AML-193 (cell line): ENCODE measurements at places on chromosomes 6 and 20.

DNA sequence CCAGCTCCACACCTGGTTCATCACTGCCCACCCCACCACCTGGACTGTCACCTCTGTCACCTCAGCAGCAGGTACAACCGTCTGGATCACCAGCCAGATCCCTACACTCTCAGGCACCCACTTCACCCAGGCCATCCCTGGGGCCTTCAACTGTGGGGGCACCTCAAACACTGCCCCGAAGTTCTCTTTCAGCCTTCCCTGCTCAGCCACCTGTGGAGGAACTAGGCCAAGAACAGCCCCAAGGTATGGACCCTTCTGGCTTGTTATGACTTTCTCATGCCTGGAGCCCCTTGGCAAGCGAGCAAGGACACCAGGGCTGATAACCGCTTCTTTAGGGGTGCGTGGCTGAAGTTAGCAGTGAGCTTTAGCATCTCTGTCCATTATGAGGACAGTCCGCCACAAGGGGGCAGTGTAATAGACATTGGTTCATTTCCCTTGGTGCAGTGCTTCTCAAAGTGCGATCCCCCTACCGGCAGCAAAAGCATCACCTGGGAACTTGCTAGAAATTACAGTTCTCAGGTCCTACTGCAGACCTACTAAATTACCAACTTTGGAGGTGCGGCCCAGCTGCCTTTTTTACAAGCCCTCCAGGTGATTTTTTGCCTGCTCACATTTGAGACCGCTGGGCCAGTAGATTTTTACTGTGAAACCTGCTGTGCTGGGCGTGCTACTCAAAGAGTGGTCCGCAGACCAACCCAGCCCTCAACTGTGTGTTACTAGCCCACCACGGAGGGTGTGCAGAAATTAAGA lies 32.5 kb downstream of the PNPLA1 start:
- peak; percentile 93 for DNase-seq

- peak; percentile 96 for DNase-seq
Measured at GRCh38 chr6:159092631-159093030, 47.8 kb upstream of the TAGAP start.

DNA sequence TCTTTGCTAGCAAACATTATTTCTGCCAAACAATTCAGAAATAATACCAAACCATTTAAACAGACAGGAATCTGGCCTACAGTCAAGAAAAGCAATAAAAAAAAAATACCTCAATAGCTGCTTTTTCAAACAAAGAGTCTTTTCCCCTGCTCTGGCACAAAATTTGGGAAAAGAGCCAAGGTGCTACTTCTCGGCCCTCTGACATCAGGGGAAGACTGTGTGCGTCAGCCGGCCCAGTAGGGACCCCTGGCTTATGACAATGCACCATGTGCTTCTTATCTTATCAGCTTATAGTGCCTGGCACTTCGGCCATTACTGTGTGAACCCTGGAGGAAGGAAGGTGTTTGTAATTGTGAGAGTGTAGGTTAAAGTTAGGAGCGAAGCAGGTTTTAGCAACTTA lies 89.4 kb downstream of the PDE10A start:
- DNase-seq: no peak

GRCh38 chr6:43265564-43265963 lies 22.3 kb downstream of the TTBK1 start:
- no peak for DNase-seq

DNA sequence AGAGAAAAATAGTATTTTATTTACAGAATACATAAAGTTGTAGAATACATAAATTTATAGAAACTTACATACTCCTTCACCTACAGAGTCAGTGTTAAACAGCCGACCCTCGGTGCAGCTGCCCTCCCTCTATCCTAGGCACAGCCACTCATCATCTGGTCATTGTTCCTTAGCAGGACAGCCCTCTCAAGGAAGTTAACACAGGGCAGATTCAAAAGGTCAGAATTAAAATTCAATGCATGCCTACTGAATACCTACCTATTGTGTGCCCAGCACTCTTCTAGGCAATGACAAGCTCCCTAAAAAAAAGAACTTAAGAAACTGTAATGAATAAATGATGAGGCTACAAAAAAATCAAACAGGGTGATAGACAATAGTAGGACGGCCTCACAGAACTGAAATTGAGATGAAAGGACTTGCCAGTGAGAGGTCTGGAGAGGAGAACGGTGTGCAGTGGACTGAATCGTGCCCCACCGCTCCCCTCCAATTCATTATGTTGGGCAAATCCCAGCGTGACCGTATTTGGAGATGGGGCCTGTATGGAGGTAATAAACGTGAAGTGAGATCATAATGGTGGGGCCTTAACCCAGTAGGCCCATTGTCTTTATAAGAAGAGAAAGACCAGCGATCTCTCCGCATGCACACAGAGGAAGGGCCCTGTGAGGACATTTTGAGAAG lies 326.0 kb downstream of the PACRG start:
- no peak for DNase-seq

DNA sequence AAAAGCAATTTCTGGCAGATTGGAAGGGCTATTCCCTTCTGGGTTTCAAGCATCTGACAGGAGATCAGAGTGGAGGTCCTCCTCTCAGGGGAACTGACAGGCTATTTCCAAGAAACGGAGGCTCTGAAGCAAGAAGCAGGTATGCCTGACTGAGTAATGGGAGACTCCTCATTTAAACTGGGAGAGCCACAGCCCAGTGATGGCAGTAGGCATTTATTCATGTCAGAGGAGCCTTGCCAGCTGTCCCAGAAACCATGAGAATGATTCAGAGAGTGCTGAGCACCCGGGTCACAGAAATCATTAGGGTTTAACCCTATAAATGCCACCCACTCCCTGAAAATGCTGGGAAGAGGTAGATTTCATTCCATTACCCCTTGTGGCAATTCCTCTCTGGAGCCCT lies 247.5 kb upstream of the RNF217 start:
- DNase-seq: no peak

GRCh38 chr6:32609391-32609730 lies 19.7 kb upstream of the HLA-DRB1 start:
- no peak for DNase-seq

GRCh38 chr20:47540443-47541354 lies 39.0 kb downstream of the NCOA3 start:
- peak; percentile 39 for DNase-seq

DNA sequence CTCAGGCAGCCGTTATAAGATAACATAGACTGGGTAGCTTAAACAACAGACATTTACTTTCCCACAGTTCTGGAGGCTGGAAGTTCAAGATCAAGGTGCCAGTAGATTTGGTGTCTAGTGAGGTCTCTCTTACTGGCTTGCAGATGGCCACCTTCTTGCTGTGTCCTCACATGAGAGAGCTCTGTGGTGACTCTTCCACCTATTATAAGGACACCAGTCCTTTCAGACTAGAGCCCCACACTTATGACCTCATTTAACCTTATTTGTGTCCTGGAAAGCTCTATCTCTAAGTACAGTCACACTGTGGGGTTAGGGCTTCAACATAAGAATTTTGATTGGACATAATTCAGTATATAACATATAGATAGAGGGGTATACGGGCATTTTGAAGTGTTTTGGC lies 245.0 kb downstream of the UTRN start:
- DNase-seq: no peak

GRCh38 chr6:14705841-14706377 lies 540.0 kb upstream of the JARID2 start:
- DNase-seq: no peak

DNA sequence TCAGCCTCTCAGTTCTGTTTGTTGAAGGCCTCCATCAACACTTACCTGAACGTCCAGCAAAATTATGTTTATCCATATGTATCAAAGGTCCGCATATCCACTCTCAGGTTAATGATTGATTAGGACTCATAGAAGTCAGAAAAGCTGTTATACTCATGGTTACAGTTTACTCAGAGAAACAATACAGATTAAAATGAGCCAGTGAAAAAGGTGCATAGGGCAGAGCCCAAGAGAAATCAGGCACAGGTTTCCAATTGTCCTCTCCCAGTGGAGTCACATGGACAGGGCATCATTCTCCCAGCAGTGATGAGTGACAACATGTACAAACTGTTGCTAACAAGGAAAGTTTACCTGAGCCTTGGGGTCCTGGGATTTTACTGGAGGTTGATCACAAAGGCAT lies 36.2 kb downstream of the THEMIS start:
- DNase-seq: no peak

DNA sequence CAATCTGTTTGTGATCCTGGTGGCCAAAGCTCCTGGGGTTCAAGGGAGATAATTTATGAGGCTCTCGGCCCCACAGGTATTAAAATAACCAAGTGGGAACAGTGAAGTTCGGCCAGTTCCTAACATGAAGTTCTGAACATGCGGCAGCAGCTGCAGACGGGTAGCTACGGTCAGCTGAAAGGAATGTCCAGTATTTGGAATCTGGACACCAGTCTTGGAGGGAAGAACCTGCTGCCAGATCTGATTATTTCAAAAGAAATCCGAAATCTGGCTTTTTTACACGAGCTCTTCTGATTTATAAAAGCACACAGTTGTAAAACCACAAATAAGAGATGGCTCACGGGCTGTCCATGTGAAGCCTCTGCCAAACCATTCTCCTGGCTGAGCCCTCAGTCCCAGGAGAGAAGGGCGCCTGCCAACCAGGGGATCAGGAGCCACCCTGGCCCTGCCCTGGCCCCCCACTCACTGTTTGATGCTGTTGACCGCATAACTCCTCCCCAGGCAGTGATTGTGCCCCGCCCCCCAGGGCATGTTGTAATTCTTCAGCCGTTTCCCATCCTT lies 28.2 kb upstream of the KCNB1 start:
- DNase-seq: no peak

- DNase-seq: no peak
Measured at GRCh38 chr6:82795940-82796339, 269.7 kb downstream of the UBE3D start.

DNA sequence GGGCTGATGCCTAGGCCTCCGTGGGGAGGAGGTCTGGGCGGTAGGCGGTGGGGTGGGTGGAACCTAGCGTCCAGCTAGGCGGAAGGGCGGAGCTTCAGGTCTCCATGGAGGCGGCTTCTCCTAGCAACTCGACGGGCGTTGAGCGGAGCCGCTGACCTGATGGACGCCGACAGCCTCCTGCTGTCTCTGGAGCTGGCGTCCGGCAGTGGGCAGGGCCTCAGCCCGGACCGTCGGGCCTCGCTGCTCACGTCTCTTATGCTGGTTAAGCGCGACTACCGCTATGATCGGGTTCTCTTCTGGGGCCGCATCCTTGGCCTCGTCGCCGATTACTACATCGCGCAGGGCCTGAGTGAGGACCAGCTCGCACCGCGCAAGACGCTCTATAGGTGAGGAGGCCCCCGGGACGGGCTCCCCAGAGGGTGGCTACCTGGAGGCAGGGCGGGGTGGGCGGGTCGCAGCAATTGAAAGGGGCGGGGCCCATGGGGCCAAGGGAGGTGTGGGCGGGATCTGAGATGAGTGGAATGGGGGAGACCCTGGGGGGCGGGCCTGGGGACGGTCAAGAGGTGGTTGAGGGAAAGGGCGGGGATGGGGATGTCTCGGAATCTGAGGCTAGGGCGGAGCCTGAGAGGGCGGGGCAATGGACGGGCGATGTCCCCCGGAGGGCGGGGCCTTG lies at the start of gene RSPH9:
Gene RSPH9 (plus strand): TSS at position 97 of the 673 bp plus-strand sequence. CDS start 63 bp downstream, at position 160.
- no peak for DNase-seq

DNA sequence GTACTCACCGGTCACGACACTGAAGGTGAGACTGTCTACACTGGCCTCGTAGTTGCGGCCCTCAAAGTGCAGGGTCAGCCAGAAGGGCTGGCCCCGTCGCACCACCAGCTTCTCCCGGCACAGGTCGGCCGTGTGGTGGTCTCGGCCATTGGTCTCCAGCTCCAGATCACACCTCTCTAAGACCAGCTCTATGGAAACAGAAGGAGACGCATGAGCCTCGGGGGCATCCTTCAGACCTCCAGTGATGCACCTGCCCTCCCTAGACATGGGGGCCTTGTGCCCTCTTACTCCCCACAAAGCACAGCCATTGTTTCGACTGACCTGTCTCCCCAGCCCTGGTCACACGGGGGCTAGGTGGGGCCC lies 3.7 kb downstream of the TGM2 start:
- DNase-seq: no peak

DNA sequence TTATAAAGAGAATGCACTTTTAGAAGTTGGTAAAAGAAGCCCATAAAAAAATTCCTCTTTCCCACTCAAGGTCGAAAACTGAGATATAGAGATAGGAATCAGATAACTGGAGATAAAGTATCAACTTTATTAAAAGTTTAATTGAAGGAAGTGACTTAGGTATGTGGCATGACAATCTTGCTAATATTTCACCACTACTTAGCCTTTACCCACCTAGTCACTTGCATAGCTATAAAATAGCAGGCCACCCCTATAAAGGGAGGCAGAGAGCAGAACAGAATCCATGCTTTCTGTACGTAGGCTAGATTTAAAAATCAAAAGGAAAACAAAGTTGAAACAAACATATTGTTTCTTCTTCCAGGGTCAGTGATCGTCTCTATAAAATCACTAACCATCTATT lies 13.2 kb upstream of the TBC1D32 start:
- DNase-seq: no peak

- peak; percentile 100 for DNase-seq
Measured at GRCh38 chr6:20401205-20402091, at the start of gene E2F3. E2F3 (plus strand) TSS chr6:20401879; CDS start chr6:20402233, 354 bp downstream.

GRCh38 chr6:43455531-43456428 lies at the start of gene DLK2:
DLK2 (minus strand) TSS chr6:43455548; CDS start chr6:43454825, 723 bp downstream.
- DNase-seq: no peak

DNA sequence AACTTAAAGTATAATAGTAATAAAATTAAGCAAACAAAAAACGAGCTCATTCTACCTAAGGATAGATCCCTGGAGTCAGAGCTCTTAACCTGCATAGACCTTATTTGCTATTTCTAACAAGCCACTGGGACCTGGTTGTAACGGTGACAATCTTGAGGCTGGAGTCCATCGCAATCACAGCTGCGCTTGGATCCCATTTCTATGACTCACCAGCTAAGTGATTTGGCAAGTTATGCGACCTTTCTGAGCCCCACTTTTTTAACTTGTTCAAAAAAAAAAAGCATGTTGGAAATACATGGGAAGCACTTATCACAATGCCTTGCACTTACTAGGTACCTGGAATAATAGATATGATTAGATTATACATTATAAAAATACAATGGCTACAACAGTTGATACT lies 389.5 kb upstream of the CDH4 start:
- no peak for DNase-seq

DNA sequence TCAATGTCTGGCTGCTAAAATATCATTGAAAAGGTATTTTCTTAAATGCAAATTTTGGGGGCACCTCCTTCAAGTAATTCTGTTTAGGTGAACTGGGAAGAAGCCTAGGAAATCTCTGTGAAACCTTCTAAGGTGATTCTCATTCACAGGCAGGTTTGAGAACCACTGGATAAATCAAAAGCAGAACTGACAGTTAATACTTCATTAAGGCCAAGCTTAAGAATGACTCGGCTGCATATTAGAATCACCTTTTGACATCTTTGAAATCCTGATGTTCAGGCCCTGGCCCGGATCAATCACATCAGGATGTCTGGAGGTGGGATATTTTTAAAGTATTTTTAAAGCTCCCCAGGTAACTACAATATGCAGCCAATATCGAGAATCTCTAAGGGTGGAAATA lies 50.6 kb downstream of the FKBP1C start:
- no peak for DNase-seq
